Activated T-helper 2 cell treated with anti-CD3 and anti-CD28 coated beads, Interferon-gamma antibody, Interleukin-2, Interleukin-4, amounts not matched to agents 10 μg/mL and 5 μg/mL and 100 μg/mL, durations not matched to agents 14 hours and 24 hours and 36 hours (primary cell): ENCODE measurements at places on chromosomes 2 and 18.

GRCh38 chr2:73314441-73314840 lies 21.1 kb upstream of the EGR4 start:
- no peak for DNase-seq

DNA sequence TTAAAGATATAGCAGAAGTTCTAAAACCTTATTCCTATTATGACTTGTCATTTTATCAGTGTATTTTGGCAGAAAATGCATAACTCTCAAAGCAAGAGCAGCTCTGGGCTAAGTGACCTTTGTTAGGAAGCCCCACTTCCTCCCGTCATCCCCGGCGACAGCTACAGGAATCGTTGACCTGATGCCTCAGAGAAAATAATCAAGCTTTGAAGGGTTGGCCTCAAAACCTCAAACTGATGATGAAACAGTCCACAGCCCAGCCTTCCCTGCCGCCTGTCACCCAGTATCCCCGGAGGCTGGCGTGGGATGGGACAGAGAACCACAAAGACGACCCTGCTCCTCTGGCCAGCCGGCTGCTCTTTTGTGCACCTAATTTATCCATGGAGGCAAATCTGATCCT lies 65.3 kb downstream of the KCNF1 start:
- DNase-seq = no peak

GRCh38 chr2:210195101-210195852 lies 24.1 kb upstream of the KANSL1L start:
- no peak for DNase-seq

- no peak for DNase-seq
Observed at GRCh38 chr18:52813635-52814416, 473.8 kb downstream of the DCC start.

GRCh38 chr2:220036431-220036830 lies 409.0 kb downstream of the SLC4A3 start:
- no peak for DNase-seq

DNA sequence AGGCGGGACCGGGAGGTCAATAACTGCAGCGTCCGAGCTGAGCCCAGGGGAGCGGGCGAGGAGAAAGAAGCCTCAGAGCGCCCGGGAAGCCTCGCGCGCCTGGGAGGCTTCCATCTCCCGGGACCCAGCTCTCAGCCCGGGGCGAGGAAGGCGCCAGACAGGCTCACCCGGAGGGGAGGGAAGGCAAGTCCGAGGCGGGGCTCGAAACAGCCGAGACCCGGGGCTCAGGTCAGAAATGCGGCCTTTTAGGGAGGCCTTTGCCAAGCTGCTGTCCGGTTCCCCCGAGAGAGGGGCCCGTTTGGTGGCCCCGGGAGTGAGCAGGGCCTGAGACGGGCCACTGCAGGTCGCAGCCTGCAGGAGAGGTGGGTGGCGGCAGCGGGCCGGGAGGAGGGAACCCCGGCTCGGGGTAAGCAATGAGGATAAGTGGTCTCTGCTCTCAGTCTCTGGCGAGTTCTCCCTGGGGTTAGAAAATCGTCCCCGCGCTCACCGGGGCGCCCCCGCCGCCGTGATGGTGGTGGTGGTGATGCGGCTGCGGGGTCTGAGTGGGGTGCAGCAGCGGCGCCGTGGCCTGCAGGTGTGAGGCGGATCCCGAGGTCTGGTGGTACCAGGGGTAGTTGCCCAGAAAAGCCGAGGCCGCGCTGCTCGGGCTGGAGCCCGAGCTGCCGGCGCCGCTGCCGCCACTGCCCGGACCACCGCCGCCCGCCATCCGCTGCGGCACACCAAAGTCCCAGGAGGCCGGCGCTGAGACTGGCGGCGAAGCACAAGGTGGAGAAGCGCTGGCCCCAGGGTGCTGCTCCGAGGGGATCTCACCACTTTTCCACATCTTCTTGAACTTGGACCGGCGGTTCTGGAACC lies 2.4 kb downstream of the DLX2 start:
- no peak for DNase-seq

DNA sequence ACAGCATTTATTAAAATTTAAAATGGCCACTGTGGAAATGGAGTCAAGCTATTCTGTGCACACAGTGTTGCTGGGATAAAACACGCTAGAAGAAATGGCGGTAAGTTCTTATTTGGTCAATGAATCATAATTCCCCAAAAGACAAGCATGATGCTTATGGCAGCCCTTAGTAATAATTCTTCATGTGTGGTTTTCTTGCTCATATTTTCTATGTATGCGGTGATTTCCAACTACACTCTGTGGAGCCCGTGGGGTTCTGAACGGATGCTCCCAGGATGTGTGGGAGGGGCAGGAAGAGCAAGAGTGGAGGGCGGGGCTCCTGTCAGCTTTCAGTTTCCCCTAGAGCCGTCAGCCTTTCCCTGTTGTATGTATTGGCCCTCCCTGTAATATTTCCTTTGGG lies 91.7 kb upstream of the RMDN2 start:
- DNase-seq = no peak

DNA sequence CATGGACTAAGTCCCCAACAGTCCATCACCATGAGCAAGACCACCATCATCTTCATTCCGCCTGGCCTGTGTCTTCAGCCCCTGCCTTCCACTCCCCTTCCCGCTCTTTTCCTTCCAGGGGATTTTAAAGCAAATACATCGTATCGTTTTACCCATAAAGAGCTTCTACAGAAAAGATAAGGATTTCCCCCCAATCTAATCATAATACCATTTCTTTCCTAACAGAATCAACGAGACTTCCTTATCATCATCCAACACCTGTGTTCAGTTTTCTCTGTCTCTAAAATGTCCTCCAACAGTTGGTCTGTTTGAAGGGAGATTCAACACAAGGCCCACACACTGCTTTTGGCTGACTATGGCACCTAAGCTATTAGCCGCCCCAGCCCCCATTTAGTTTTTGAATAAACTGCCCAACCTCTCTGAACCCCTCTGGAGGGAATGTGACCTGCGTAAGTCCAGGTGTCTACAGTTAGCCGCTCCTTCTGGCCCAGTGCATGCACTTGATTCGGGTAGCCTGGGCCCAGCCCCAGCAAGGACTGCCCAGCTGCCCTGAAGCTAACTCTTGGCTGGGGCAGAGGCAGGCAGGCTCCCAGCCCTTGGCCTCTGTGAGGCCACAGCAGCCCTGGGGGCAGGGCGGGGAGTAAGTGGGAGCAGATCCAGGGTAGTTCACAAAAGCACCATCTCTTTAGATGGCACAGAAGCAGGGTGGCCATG lies 25.3 kb upstream of the SEMA4C start:
- no peak for DNase-seq

DNA sequence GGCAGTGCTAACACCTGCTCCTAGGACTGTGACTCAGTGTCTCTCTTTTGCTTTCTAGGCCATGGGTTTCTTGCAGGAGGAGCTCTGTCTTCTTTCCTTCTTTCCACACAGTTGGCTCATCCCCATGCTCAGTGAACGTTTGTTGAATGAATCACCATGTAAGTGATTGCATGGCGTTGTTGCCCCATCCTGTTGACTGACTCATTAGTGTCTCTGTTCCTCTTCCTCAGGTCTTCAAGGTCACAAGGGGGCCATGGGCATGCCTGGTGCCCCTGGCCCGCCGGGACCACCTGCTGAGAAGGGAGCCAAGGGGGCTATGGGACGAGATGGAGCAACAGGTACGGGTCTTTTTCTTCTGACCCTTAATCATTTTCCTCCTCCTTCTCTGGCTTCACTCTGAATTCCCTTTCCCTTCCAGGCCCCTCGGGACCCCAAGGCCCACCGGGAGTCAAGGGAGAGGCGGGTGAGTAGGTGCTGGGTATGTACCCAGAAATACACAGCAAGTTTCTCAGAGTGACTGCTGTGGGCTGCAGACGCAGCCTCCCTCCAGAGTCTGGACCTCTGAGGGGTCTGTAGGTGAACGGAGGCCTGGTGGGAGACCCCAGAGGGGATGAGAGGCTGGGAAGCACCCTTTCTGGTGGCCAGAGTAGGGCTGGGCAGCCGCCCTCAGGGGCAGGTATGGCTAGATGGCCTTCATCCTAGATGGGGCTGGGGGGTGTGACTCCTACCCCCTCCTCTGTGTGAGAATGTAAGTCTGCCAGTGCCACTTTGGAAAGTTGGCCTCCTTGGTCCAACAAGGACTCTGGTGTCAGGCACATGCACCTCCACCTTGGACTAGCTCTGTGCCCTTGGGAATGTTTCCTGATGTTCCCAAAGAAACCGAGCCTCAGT lies 32.4 kb downstream of the MARCO start:
- no peak for DNase-seq

- no peak for DNase-seq
Observed at GRCh38 chr2:50751311-50752031, 280.5 kb downstream of the NRXN1 start.

GRCh38 chr2:37570773-37571586 lies 100.5 kb downstream of the CDC42EP3 start:
- no peak for DNase-seq

DNA sequence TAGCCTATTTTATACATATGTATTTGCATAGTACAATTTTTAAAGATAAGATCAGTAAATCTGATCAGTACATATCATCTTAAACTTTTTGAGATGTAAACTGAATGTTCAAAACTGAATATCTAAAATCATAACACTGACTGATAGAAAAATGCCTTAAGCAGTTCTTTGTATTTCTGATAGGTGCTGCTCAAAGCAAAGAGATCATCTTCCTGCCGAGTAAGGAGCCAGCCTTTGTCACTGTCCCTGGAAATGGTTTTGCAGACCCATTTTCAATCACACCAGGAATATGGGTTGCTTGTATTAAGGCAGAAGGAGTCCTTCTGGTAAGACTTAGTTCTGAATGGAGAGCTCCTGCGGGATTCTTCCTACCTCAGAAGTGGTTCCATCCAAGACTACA lies 135.0 kb downstream of the LAMA3 start:
- no peak for DNase-seq

GRCh38 chr2:45731141-45731540 lies 79.7 kb downstream of the PRKCE start:
- DNase-seq = no peak

DNA sequence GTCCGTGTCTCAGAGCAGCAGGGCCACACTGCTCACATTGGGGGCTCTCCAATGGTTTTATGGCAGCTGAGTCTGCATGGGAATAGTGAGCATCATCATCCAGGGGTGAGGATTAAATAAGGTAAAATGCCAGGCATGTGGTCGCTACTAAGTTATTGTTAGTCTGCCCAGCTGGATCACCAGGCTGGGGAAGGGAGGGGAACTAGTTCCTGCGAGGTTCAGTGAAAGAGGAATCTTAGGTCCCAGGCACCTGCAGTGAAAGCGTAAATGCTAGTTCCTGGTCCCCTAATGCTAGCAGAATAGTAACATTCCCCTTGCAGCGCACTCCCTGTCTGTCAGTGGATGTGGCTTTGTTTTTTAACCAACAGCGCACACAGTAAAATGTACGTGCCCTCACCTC lies 60.1 kb downstream of the ARHGEF4 start:
- DNase-seq = no peak

DNA sequence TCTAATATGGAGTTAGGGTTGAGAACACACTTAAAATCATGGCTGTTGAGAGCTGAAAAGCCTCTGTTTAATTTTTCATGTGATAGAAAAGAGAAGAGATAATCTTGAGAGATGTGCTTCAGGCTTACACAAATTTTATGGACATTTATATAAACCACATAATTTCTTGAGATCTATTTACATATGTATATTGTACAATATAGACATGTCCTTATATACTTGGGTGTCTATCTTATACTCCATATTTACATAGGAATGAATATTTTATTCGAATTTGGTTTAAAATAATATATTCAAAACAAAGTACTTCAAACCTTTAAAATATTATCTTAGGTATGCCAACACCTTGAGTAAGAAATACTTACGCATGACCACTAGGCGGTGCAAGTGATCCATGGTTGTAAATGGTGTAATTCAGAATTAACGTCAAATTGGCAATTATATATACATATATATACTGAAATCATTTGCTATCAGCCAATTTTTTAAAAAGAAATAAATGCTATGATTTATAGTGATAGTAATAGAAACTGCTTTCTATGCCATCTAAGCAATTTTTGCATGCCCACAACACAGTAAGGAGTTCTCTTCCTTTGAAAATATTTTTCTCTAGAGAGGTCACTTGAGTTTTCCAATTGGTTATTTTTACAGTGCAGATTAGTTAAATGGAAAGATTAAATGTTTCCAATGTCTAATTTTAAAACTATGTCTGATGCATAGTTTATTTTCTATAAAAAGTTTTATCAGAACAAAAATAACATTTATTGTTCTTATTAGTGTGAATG lies 37.6 kb upstream of the SPAG16 start:
- no peak for DNase-seq

DNA sequence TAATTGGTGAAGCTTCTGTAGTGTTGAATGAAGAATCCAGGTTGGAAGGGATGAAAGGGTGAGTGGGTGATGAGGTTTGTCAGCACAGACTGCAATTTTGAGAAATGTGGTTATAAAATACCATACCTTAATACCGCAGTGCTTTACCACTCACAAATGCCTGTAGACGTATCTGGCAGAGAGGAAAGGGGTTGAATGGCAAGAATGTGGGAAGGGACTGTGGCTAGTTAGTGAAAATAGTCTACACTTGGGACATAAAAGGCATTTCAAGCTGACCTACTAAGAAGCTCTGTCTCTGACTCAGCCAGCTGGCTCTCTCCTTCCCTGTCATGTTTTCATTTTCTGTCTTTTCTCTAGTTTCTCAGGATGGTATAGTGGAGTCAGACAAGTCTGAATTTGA lies 25.1 kb downstream of the CDK15 start:
- DNase-seq = no peak

DNA sequence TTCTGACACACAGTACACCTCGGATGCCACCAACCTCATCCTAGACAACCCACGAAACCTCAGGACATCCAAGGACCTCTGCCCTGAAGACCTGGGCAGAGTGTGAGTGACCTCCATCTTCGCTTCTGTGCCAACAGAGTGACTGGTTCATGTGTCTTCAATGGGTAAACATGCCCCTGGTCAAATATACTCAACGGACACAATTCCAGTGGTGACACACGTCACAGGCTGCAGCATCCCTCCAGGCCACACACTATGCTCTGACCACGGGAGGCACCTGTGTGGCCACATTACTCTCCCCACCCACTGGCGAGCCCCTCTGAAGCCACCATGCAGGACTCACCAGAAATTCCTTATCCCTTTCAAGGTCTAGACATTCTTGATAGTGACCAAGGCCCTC lies 85.2 kb downstream of the GALR1 start:
- no peak for DNase-seq

DNA sequence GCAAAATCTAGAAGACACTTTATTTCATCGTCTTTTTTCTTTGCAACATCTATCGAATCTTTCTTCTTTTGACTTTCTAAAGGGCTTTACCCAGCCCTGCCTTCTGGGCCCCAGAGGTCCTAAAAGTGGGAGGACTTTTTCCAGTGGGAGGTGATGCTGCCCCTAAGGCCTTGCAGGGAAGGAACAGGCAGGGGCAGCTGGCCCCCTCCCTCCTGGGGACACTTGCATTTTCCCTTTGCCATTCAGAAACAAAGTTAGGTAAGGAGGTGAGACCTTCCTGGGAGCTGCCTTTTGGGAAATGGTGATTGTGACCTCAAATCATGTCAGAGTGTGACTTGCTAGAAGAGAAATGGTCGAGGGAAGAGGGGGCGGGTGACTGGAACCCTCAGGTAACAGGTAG lies 132.7 kb downstream of the GLI2 start:
- no peak for DNase-seq

- DNase-seq = no peak
Observed at GRCh38 chr2:46498681-46499080, 19.3 kb downstream of the TMEM247 start.

GRCh38 chr2:23478087-23478932 lies 93.3 kb downstream of the KLHL29 start:
- DNase-seq = no peak
